ENCODE measurements at places on chromosomes 2 and 18.
A peak's percentile ranks its signal among the peaks of the same experiment; 100 is the strongest.

GRCh38 chr2:76498360-76498759, 787.6 kb upstream of the GCFC2 start:
- peak; percentile 5 for DNase-seq

DNA sequence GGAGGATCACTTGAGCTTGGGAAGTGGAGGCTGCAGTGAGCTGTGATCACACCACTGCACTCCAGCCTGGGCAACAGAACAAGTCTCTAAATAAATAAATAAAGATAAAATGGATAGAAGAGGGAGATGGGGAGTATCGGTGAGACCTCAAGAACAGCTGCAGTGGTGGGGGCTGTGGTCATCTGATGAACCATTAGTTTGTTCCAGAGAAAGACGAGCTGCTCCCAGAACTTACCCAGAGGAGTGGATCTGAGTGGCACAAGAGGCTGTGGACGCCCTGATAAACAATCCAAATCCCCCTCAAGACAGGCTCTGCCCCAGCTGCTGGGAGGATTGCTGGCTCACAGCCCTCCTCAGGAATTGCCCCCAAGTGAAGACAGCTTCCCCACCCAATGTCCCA, 26.7 kb downstream of the TMEM127 start:
- DNase-seq: no peak

GRCh38 chr2:127235082-127235702, 15.1 kb upstream of the CYP27C1 start:
- no peak for DNase-seq

DNA sequence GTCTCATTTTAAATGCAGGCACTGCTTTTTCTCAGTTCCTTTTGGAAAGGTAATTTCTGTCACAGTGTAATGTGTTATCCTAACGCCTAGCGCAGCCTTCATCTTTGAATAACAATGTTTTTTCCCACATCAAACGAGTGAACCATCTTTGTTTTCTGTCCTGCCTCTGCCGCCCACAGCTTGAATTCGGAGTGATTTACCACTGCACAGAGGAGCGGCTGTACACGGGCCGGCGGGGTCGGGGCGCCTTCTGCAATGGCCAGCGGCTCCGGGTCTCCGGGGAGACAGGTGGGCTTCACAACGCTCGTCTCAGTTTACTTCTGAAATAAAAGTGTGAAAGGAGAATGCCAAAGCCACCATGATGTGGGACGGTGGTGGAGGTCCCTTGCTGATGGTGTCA, 32.8 kb downstream of the IMPA2 start:
- no peak for DNase-seq

GRCh38 chr2:70648961-70649360, 95.3 kb upstream of the TGFA start:
- no peak for DNase-seq

DNA sequence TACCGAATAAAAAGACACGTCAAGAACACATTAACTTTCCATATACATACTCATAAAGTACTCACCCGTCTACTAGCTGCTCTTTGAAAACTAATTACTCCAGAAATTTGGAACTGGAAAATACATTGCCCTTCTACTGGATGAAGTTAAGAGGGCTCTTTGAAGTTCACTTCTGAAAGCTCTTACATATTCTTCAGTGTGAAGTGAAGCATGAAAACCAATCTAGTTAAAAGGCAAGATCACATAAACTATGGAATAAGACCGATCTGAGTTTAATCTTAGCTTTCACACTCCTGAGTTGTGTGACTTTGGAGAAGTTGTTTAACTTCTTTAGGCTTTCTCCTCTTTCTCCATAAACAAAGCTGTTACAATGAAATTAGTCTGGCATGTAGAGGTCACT, 38.5 kb downstream of the REV1 start:
- no peak for DNase-seq

DNA sequence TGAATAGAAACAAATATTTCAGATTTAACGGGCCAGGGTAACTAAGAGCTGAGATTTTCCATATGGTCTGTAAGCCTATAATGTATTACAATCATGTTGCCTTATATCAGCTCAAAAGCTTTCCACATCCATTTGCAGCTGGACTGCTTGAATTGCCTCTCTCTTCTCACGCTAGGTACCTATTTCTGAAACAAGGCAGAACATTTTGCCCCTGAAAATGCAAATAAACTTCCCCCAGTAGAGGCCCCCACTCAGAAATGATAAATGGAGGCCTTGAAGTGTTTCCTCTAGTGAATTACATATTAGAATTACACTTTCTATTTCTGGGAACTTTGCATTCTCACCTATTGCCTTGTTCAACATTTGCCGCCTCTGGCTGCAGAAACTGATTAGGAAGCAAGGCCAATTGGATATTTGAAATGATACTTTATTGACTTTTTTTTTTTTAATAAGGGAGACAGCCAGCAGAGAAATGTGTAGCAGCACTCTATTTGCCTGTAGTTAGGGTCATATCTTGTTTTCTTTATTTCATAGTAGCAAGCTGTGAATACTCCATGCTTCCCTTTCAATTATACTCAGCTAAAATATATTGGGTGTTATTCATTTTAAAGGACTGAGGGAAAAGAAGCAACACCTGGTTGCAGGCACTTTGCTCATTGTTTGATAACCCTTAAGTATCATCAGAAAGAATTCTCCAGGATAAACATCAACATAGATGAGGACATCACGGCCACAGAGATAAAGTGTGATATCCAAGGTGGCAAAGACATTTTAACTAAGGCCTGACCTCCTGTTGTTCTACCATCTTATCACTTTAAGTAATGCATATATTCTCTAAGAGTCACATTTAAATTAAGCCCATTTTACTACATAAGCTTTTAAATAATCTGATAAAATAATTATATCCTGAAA, 505.5 kb downstream of the LRRTM4 start:
- no peak for DNase-seq

GRCh38 chr18:56509656-56510055, 128.7 kb downstream of the TXNL1 start:
- DNase-seq: no peak

DNA sequence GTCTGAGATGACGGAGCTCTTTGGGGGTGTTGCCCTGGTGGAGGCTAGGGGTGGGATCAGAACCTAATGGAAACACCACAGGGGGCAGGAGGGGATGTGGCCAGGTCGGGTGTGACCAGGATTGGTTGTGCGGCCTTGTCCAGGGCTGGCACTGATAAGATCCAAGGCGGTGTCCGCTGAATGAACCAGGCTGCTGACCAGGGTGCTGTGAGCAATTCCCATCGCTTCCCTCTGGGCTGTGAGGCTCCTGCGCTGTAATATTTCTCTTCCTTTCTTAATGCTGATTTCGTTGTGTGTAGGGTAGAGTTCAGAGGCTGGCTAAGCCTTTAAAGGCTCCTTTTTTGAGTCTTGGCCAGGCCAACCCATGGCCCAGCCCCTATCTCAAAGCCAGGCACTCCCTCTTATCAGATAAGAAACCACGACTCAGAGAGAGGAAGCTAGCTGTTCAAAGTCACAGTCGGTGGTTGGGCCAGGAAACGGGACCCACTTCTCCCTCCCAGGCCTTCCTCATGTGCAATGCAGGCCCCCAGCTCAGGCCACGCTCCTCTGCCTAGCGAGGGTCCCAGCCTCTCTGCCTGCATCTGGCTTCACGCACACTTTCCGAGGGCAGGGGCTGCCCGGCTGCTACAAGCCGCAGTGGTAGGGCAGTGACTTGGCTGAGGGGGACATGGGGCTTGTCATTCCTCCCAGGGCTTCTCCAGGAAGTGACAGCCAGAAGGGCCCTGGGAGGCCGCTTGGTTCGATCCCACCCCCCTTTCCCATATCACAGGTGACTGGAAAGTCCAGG, 26.0 kb upstream of the FOSL2 start:
- peak; percentile 41 for DNase-seq

DNA sequence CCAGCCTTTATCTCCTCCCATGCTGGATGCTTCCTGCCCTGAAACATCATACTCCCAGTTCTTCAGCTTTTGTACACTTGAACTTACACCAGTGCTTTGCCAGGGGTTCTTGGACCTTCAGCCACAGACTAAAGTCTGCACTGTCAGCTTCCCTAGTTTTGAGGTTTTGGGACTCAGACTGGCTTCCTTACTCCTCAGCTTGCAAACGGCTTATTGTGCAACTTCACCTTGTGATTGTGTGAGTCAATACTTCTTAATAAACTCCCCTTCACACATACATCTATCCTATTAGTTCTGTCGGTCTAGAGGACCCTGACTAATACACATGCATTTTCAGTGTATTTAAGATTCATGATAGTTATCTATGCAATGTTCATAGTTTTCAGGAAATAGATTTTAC, 35.8 kb upstream of the ZNF804A start:
- DNase-seq: no peak

DNA sequence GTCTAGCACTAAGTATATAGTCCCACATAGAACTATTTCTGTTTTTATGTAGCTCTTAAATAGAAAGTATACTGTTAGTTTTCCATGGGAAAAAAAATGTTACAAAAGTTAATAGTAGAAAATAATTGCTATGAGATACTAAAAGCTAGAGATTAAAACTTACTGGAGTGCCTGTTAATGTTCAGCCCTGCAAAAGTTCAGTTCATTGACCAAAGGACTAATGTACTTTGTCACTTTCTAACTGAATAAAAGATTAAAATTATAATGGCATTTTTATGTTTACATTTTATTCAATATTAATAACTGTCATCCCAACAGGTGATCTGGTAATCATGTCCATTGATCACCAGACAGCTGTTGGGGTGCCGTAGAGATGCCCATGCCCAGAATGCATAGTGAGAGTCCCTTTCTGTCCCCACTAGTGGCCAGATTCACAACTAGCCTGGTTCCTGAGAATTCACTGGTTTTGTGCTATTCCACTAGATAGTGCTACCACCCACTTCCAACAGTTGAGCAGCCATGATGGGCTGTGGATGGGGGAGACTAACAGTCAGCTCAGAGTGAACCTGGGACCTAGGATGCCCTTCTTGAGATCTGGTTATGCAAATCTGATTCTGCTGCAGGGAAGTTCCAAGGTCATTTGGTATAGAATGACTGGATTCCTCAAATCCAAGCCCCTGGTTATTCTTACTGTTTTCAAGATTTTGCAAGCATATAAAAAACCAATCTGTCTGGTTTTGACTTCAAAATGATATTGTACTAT, 57.8 kb downstream of the AFTPH start:
- no peak for DNase-seq

GRCh38 chr18:42183746-42184145, 228.7 kb downstream of the PIK3C3 start:
- peak; percentile 9 for DNase-seq

GRCh38 chr2:166924967-166925366, 36.7 kb downstream of the XIRP2 start:
- DNase-seq: no peak

- no peak for DNase-seq
Measured at GRCh38 chr18:35516789-35517188, 19.0 kb upstream of the INO80C start.
